Mesenteric fat pad (tissue), 1 donor: ENCODE measurements at places on chromosomes 3 and 15. TPM values are rescaled to one million over a fixed set of nuclear protein-coding genes. Genes with fewer than 3 reads are reported as not detected.

The RLBP1 gene
- total RNA-seq, result not detected

The FBLN2 gene
- 269 TPM for total RNA-seq

The CEP152 gene
- total RNA-seq, result 2.8 TPM

The PLSCR5 gene
- total RNA-seq, result not detected

The LMAN1L gene
- not detected for total RNA-seq

The GHSR gene
- total RNA-seq, result not detected

The ZDHHC23 gene
- 3.7 TPM for total RNA-seq

The CYP1A2 gene
- total RNA-seq, result not detected
